Occipital lobe (tissue), 3 donors: ENCODE measurements at places on chromosomes 16 and 17. TPM values are rescaled to one million over a fixed set of nuclear protein-coding genes. Genes with fewer than 3 reads are reported as not detected.

SULT1A2 gene
- total RNA-seq = not detected

TAT gene
- total RNA-seq = 0.31 TPM

NOS2 gene
- 0.47 TPM for total RNA-seq

MYCBPAP gene
- 2.0 TPM for total RNA-seq

CCT6B gene
- total RNA-seq = 2.3 TPM

WSCD1 gene
- 35.7 TPM for total RNA-seq

DNA sequence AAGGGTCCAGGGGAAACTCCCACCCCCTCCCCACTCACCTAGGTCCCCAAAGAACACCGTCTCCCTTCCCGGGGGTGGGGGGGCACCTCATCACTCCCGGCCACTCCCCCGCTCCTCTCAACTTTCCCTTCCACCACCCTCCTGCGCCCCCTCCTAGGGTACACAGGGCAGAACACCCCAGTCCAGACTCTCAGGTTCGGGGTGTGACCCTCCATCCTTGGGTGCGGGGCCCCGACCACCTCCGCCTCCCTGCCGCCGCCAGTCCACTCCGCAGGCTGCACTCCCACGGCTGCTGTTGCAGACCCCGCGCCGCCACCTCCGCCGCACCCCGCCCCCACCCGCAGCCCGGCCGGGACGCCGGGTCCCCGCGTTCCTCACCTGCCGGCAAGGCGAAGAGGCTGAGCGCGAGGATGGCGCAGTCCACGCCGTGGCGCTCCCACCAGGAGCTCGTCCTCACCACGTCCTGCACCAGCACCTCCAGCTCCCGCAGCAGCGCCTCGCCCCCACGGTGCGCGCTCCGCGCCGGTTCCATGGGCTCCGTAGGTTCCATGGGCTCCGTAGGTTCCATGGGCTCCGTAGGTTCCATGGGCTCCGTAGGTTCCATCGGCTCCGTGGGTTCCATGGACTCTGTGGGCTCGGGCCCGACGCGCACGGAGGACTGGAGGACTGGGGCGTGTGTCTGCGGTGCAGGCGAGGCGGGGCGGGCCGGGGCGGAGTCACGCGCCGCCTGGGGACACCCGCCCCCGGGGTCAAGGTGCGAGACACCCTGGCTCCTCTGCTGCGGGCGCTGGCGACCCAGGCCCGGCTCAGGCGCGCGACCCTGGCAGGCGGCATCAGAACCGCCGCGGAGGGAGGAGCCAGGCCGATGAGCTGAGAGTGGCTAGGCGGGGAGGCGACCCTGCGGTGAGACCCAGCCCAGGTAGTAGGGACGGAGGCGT is at the start of gene FADS6:
Gene FADS6 (minus strand): TSS at position 660 of the 938 bp plus-strand sequence. CDS start 38 bp downstream, at position 622.
- DNase-seq = no peak

GRCh38 chr17:6526362-6527152 is 29.8 kb downstream of the PITPNM3 start:
- DNase-seq = no peak

DNA sequence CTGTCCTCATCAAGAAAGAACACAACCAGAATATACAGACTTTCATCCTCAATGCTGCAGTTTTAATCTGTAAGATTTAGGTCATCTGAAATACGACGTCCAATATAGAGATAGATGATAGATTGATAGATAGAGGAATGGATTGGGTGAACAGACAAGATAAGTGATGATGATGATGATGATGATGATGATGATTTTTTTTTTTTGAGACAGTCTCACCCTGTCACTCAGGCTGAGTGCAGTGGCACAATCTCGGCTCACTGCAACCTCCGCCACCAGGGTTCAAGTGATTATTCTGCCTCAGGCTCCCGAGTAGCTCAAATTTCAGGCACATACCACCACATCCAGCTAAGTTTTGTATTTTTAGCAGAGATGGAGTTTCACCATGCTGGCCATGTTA is 56.3 kb upstream of the ADAMTS18 start:
- no peak for DNase-seq

GRCh38 chr17:67021743-67022450 is 22.5 kb upstream of the CACNG1 start:
- no peak for DNase-seq

- DNase-seq = no peak
Observed at GRCh38 chr16:56856876-56857447, 8.0 kb upstream of the SLC12A3 start.

- no peak for DNase-seq
Observed at GRCh38 chr17:79433379-79433778, 177.5 kb downstream of the RBFOX3 start.

DNA sequence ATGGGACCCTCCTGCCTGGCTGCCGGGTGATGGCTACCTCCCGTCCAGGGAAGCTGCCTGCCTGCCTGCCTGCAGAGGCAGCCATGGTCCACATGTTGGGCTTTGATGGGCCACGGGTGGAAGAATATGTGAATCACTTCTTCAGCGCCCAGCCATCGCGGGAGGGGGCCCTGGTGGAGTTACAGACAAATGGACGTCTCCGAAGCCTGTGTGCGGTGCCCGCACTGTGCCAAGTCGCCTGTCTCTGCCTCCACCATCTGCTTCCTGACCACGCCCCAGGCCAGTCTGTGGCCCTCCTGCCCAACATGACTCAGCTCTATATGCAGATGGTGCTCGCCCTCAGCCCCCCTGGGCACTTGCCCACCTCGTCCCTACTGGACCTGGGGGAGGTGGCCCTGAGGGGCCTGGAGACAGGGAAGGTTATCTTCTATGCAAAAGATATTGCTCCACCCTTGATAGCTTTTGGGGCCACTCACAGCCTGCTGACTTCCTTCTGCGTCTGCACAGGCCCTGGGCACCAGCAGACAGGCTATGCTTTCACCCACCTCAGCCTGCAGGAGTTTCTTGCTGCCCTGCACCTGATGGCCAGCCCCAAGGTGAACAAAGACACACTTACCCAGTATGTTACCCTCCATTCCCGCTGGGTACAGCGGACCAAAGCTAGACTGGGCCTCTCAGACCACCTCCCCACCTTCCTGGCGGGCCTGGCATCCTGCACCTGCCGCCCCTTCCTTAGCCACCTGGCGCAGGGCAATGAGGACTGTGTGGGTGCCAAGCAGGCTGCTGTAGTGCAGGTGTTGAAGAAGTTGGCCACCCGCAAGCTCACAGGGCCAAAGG is 36.8 kb downstream of the NLRC5 start:
- DNase-seq = no peak

- DNase-seq = no peak
Observed at GRCh38 chr16:89982318-89982717, 33.8 kb downstream of the DEF8 start.

DNA sequence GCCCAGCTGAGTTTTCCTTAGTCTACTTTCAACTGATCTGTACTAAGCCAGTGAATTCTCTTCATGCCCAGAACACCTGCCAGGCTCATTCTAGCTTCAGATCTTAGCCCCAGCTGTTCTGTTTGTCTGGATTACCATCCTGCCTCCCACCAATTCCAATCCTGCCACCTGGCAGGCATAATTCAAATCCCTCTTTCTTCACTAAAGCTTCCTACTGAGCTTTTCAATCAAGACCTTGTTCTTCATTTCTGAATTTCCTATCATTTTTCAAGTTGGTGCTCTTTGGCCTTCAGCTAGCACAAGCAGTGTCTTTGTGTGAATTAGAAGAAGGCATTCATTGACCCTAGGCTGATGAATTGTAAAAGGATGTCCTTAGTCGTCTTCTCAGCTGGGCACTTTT is 357.6 kb downstream of the UTP18 start:
- no peak for DNase-seq

DNA sequence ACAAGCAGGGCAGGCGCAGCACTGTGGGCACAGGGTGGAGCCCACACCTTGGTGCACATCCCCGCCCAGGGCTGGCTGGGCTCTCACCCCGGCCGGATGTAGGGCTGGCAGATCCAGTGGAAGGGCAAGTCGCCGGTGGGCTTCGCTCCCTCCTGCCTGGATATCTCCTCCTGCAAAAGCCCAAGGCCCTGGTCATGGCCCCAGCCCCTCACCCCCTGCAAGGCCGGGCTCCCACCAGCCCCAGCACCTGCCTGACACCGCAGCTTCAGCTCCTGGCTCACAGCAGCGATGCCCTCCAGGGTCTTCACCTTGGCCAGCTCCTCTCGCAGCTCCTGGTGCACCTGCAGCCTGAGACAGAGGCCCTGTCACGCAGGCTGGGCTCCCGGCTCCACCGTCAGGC is 5.0 kb downstream of the DUS1L start:
- no peak for DNase-seq

DNA sequence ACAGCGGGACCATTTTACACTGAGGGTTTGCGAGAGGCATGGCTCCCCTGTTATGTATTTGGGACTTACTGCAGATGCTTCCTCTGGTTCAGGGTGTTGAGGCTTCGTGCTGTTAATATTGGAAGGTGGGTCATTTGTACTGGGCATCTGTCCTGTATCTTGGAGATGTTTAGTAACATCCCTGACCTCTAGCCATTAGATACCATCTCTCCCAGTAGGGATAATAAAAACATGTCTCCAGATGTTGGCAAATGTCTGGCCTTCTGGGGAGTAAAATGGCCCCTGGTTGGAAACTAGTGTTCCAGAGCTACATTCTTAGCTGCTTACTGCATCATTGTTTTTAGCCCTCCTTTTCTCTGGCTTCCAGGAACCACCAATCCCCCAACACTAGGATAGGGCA is 388.0 kb downstream of the WWOX start:
- DNase-seq = no peak

GRCh38 chr17:49965524-49965909 is 3.5 kb upstream of the DLX4 start:
- no peak for DNase-seq

DNA sequence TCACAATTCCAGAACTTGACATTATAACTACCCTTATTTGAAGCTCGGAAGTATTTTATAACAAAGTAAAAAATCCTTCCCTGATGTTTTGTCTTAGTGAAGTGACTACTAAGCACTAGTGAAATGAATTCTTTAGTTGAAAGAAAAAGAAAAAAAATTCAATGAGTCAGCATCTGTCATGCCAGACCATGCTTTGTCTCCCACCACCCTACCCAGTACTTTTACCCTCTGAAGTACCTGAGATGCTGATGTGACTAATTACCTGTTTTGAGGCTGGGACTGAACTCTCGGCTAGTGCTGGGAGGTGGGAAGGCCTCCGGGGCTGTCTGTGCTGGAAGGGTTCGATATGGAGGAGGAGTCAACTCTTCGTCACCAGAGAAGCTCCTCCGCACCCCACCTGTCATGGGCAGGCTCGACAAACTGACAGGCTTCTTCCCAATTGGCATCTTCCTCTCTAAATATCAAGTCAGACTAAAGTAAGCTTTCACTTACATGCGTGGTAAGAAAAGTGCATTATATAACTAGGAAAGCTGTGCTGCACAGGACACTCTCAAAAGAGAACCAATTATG is 19.6 kb downstream of the NME2 start:
- no peak for DNase-seq

DNA sequence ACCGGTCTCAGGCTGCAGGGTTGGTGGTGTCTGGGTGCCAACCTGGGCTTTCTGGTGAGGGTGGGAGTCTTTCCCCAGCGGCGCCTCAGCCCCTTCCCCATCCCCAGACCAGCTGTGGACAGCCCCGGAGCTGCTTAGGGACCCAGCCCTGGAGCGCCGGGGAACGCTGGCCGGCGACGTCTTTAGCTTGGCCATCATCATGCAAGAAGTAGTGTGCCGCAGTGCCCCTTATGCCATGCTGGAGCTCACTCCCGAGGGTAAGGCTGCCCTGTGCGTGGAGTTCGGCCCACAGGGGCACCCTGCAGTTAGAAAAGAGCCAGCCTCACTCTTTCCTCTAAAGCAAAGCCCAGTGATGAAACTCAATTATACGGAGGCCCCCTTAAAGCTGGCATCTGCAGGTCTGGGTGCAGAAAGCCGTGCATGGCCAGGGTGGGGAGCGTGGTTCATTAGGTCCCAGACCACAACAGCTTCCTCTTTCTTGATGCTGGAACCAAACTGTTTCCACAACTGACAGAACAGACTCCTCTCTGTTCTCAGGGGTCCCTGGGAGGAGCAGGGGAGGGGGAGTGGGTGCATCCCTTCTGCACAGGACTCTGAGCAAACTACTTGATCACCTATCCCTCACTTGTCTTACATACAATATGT is 10.7 kb downstream of the GUCY2D start:
- DNase-seq = no peak

DNA sequence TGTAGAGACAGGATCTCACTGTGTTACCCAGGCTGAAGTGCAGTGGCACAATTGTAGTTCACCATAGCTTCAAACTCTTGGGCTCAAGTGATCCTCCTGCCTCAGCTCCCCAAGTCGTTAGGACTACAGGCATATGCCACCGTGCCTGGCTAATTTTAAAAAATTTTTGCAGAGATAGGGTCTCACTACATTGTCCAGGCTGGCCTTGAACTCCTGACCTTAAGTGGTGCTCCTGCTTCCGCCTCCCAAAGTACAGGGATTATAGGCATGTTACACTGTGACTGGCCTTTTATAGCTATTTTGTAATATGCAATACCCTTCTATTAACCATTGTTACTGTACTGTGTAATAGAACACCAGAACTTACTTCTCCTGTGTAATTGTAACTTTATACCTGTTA is 139.3 kb upstream of the ZNF267 start:
- DNase-seq = no peak

DNA sequence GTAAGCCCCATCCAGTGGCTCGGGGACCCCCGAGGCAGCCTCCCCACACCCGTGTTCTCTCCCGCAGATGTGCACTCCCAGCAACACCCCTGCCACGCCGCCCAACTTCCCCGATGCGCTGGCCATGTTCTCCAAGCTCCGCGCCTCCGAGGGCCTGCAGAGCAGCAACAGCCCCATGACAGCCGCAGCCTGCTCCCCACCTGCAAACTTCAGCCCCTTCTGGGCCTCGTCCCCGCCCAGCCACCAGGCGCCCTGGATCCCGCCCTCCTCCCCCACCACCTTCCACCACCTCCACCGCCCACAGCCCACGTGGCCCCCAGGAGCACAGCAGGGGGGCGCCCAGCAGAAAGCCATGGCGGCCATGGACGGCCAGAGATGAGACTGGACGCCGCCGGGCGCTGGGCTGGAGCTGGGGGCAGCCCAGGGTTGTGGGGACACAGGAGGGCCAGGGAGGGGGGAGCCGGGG is 5.0 kb downstream of the UBALD2 start:
- DNase-seq = no peak

GRCh38 chr16:54540525-54541180 is 254.1 kb upstream of the IRX3 start:
- DNase-seq = no peak

- no peak for DNase-seq
Observed at GRCh38 chr16:50681021-50681885, at the start of gene SNX20. Gene SNX20 (minus strand): TSS chr16:50681312. CDS start chr16:50677526, 3,786 bp downstream.

GRCh38 chr17:32382526-32383223 is 32.7 kb downstream of the ZNF207 start:
- no peak for DNase-seq
